Fibroblast of lung (primary cell): ENCODE measurements at places on chromosomes 11 and 22.

DNA sequence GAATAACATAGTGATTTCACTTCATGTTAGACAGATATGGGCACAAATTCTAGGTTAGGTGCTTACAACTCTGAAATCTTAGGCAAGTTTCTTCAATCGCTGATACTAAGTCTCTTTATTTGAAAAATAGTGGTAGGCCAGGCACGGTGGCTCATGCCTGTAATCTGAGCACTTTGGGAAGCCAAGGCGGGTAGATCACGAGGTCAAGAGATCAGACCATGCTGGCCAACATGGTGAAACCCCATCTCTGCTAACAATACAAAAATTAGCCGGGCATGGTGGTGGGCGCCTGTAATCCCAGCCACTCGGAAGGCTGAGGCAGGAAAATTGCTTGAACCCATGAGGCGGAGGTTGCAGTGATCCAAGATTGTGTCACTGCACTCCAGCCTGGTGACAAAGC, 729.4 kb downstream of the METTL15 start:
- no peak for DNase-seq
- no peak overlapping the region for H3K4me3 ChIP-seq
- no peaks in the 10 kb centered on the region for H3K36me3 ChIP-seq
- H3K27me3 ChIP-seq: no peaks in the 10 kb centered on the region
- H3K27ac ChIP-seq: peak overlapping the region; percentile 64

DNA sequence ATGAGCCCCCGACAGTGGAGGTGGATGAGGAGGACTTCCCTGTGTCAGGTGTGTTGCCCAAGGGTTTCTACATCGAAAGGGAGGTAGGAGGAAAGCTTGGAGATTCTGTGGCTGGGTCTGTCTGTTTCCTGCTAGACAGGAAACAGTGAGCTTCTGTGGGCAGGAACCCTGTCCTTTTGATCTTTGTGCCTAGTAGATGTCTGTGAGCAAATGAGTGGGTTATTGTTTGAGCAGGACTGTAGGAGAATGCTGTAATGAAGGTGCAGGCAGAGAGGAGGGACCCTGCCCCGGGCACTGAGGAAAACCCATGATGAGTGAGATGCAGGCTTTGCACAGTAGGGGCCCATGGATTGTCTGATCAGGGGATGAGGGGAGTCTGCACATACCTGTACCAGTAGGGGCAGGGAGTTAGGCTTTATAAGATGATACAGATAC, 14.0 kb downstream of the USP35 start:
- H3K27ac ChIP-seq: no peak overlapping the region
- no peak overlapping the region for H3K4me3 ChIP-seq
- H3K27me3 ChIP-seq: no peaks in the 10 kb centered on the region
- peaks cover 19% of the 10 kb centered on the region for H3K36me3 ChIP-seq
- no peak for DNase-seq

DNA sequence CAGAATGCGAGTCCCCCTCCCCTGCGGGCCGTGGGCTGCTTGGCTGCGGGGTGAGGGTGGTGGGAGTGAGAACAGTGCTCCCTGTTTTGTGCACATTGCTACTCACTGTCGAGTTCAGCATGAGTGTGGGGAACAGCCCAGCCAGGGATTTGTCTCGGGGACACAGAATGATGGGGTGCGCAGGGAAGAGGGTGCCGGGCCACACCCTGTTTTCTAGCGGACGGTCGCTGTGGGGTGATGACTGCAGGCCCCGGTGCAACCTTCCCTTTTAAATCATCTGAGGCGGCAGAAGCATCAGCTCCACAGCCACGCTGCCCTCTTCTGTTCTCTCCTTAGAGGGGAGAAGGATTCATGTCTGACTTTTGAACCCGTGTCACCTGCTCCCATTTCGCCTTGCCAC, 1051.2 kb downstream of the TBC1D22A start:
- no peaks in the 10 kb centered on the region for H3K36me3 ChIP-seq
- no peaks in the 10 kb centered on the region for H3K27me3 ChIP-seq
- H3K4me1 ChIP-seq: no peaks in the 10 kb centered on the region
- DNase-seq: no peak
- no peak overlapping the region for H3K27ac ChIP-seq

GRCh38 chr22:32355760-32356159, 1.9 kb upstream of the RFPL3 start:
- H3K4me3 ChIP-seq: no peak overlapping the region
- no peak overlapping the region for H3K27ac ChIP-seq
- no peaks in the 10 kb centered on the region for H3K27me3 ChIP-seq
- no peak for DNase-seq

- no peak for DNase-seq
- H3K4me3 ChIP-seq: no peak overlapping the region
- H3K27ac ChIP-seq: no peak overlapping the region
- H3K27me3 ChIP-seq: no peaks in the 10 kb centered on the region
- peaks cover 2% of the 10 kb centered on the region for H3K4me1 ChIP-seq
- no peaks in the 10 kb centered on the region for H3K36me3 ChIP-seq
Measured at GRCh38 chr11:11148596-11148995, 204.5 kb downstream of the CSNK2A3 start.

- no peaks in the 10 kb centered on the region for H3K27me3 ChIP-seq
- H3K4me1 ChIP-seq: peaks cover 11% of the 10 kb centered on the region
- DNase-seq: peak; percentile 40
- peak within 1 kb of the TSS; percentile 67 for H3K4me3 ChIP-seq
- H3K36me3 ChIP-seq: peaks cover 4% of the 10 kb centered on the region
Measured at GRCh38 chr11:67504950-67505581, at the start of gene PITPNM1. Gene PITPNM1 (minus strand): TSS chr11:67505363. CDS start chr11:67504180, 1,183 bp downstream.

DNA sequence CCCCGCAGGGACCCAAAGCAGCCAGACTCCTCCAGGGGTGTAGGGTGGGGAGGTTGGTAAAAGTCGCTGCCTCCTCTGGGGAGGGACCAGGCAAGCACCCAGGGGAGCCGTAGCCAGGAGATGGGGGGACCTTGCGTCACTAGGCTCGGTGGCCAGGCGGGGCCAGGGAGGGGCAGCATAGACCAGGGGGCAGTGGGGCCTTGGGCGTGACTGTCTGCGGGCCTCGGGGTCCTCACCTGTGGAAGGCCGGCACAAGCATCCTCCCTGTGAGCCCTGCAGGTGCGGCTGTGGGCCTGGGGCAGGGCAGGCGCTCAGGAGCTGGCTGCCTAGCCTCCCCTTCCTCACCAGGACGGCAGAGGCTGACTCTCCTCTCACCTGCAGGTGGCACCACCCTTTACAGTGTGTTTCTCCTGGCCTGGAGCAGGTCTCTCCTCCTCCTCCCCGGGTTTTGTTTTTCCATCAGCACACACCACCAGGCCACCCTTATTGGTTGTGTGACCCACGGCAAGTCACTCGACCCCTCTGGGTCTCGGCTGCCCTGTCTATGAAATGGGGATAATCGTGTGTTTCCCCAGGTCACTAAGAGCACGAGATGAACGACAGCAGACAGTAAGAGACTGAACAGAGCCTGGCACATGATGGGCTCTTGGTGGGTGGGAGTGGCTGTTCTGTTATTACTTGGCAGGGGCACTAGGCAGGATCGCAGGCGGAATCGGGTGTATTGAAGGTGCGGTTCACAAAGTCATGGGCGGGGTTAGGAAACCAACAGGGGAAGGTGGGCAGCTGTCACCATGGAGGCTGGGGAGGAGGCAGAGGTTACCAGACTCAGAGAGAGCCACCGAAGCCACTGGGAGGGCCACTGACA, 52.7 kb downstream of the FLRT1 start:
- H3K27ac ChIP-seq: no peak overlapping the region
- H3K4me3 ChIP-seq: no peak overlapping the region
- peaks cover 2% of the 10 kb centered on the region for H3K27me3 ChIP-seq
- DNase-seq: no peak
- no peaks in the 10 kb centered on the region for H3K36me3 ChIP-seq

DNA sequence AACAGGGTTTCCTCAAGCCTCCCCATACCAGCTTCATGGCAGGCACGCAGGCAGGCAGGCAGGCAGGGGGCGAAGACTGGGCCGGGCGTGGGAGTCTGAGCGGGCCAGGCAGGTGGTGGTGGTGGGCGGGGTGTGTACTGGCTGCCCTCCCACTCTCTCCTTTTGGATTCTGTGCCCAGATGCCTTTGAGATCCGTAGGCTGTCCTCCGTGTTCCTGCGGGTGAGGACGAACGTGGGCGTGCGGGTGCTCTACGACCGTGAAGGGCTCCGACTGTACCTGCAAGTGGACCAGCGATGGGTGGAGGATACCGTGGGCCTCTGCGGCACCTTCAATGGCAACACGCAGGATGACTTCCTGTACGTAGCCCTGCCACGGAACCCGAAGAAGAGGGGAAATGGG, 23.0 kb downstream of the OTOG start:
- H3K36me3 ChIP-seq: no peaks in the 10 kb centered on the region
- no peak overlapping the region for H3K27ac ChIP-seq
- no peak for DNase-seq
- no peaks in the 10 kb centered on the region for H3K4me1 ChIP-seq
- no peak overlapping the region for H3K4me3 ChIP-seq
- no peaks in the 10 kb centered on the region for H3K27me3 ChIP-seq

- no peak overlapping the region for H3K4me3 ChIP-seq
- no peaks in the 10 kb centered on the region for H3K27me3 ChIP-seq
- H3K4me1 ChIP-seq: no peaks in the 10 kb centered on the region
- DNase-seq: peak; percentile 87
- H3K27ac ChIP-seq: no peak overlapping the region
Measured at GRCh38 chr22:29369460-29369859, 18.9 kb downstream of the AP1B1 start.

- H3K4me3 ChIP-seq: peak within 1 kb of the TSS; percentile 28
- H3K27me3 ChIP-seq: no peaks in the 10 kb centered on the region
- H3K4me1 ChIP-seq: peaks cover 4% of the 10 kb centered on the region
- no peaks in the 10 kb centered on the region for H3K36me3 ChIP-seq
Measured at GRCh38 chr11:73597956-73598718, at the start of gene FAM168A. Gene FAM168A (minus strand): TSS chr11:73598112. CDS start chr11:73468474, 129,638 bp downstream.

GRCh38 chr11:111870113-111870512, 1.3 kb downstream of the ALG9 start:
- no peak overlapping the region for H3K27ac ChIP-seq
- H3K4me3 ChIP-seq: peak overlapping the region; percentile 71
- no peaks in the 10 kb centered on the region for H3K27me3 ChIP-seq
- no peaks in the 10 kb centered on the region for H3K4me1 ChIP-seq
- H3K36me3 ChIP-seq: peaks cover 3% of the 10 kb centered on the region
- no peak for DNase-seq

GRCh38 chr11:14971865-14972580, at the start of gene CALCA:
Gene CALCA (minus strand): TSS chr11:14972351. CDS start chr11:14971192, 1,159 bp downstream.
- H3K27ac ChIP-seq: no peak within 1 kb of the TSS
- no peak within 1 kb of the TSS for H3K4me3 ChIP-seq
- no peaks in the 10 kb centered on the region for H3K4me1 ChIP-seq
- DNase-seq: no peak

GRCh38 chr11:1387961-1388762, 1.6 kb upstream of the BRSK2 start:
- H3K4me1 ChIP-seq: no peaks in the 10 kb centered on the region
- DNase-seq: no peak
- no peaks in the 10 kb centered on the region for H3K36me3 ChIP-seq
- H3K27me3 ChIP-seq: peaks cover 11% of the 10 kb centered on the region

DNA sequence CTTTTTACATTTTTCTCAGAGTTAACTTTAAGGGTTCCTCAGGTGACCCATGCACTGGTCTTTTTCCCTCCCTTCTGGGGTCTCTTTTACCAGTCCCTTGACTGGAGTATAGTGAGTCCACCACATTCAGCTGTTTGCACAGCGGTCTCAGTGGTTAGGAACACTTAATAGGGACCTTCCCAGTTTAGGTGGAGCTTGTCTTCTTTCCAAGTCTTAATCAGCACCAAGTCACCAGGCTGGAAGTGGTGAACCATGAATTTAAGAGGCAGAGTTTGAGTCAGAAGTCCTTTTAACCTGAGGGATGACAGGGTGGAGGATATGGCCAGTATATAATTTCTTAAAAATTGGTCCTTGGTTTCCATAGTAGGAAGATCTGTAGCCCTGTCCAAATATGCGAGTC, 349.7 kb upstream of the MPPED2 start:
- no peak for DNase-seq
- no peaks in the 10 kb centered on the region for H3K4me1 ChIP-seq
- no peaks in the 10 kb centered on the region for H3K36me3 ChIP-seq
- no peak overlapping the region for H3K4me3 ChIP-seq
- H3K27me3 ChIP-seq: no peaks in the 10 kb centered on the region
- H3K27ac ChIP-seq: no peak overlapping the region
